ENCODE measurements at places on chromosomes 11 and 22.

- no peak for DNase-seq
Observed at GRCh38 chr22:29742326-29742725, 22.5 kb downstream of the CABP7 start.

DNA sequence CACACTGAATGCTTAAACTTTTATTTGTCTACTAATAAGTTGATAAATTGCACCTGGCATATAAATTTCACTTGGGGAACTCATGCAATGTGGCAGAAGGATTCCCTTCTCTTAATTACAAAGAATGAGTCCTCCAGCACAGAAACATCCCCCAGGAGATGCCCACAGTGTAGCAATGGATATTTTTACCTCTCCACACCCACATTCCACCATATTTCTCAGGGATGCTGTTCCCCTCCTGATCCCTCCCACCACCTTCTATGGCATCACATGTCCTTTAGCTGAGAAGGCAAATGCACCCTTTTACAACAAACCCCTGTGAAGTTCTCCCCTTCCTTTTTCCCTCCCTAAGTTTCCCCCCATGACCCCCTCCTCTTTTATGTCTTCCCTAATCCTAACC is 56.1 kb upstream of the UBASH3B start:
- DNase-seq: no peak

DNA sequence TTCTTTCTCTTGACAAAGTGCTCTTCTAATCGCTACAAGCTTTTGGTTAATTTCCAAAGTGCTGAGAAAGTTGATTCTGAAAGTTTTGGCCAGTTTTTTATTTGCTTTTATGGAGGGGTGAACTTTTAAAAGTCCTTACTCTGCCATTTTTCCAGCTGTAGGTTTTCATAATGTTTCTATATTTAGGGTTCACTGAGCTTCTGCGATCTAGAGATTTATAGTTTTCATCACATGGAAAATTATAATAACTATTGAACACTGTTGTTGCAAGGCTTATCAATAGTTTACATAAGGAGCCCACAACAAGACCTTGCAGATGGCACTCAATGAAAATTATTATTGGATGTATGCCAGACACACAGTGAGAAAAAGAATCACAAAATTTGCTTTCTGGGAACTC is 55.1 kb downstream of the DLG2 start:
- no peak for DNase-seq

- DNase-seq: no peak
Observed at GRCh38 chr11:28009388-28009787, 98.6 kb downstream of the KIF18A start.

DNA sequence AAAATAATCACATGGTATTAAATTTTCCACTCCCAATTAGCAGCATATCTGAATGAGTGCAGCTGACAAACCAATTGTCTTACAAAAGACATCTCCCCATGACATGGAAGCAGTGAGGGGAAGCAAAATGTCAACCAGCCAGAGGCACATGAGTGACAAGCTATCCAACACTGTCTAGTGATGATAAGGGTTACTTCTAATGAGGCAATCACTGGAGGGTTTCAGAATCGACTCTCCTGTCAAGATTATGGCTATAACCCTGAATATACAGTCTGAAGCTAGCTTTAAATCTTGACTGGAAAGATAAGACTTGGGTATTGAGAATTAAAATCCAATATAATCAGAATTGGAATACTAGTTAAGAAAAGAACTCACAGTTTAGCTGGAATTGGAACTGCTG is 50.3 kb downstream of the AMBRA1 start:
- no peak for DNase-seq

GRCh38 chr11:11770296-11770695 is 71.5 kb upstream of the USP47 start:
- DNase-seq: no peak

DNA sequence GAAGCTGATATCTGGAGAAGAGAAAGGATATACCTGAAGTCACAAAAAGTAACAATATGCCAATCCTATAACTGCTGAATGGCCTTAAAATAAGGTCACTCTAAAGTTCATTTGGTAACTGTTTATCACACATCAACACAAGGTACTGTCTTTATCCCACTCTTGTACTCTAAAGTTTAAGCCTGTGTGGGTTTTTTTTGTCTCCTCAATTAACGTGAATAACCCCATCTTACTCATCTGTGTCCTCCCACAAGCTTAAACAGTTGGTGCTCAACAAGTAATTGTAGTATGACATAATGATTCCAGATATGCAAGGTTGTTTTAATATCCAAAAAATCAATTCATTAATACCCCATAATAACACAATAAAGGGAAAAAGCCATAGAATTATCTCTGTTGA is 42.1 kb downstream of the PAK1 start:
- no peak for DNase-seq
